Foreskin melanocyte (primary cell): ENCODE measurements at places on chromosomes 16 and 17.

- no peak for DNase-seq
These were observed 577 bp downstream of the GSPT1 start for GRCh38 chr16:11915114-11915643.

DNA sequence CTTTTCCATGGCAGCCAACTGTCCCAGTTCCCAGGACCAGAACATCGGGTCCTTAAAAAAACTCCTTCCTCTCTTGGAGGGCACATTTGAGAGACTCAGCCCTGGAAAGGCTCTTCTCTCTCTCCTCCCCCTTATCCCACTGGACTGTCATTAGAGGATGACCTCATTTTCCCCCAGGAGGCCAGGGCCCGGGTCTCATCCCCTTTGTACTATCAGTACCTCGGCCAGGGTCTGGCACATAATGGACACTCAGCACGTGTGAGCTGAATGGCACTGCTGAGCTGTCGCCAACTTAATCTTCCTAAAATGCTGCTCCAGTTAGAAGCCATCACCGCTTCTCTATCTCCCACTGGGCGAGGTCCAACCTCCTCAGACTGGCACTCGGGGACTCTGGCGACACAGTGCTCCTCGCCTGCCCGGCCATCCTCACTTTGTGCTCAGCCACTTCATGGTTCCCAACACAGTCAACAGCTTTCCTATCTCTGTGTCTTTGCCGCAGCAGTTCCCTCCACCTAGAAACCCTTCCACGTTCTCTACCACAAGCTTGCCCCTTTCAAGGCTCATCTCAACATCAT, 3.6 kb upstream of the RHBDL3 start:
- DNase-seq = no peak

GRCh38 chr17:77320044-77320440, 179.3 kb downstream of the SEC14L1 start:
- peak; percentile 95 for DNase-seq

GRCh38 chr17:79438058-79438457, 172.8 kb downstream of the RBFOX3 start:
- no peak for DNase-seq

- no peak for DNase-seq
These were observed 32.6 kb downstream of the KIFC3 start for GRCh38 chr16:57769541-57770145.
